ENCODE measurements at places on chromosomes 12 and 14.
A peak's percentile ranks its signal among the peaks of the same experiment; 100 is the strongest.

DNA sequence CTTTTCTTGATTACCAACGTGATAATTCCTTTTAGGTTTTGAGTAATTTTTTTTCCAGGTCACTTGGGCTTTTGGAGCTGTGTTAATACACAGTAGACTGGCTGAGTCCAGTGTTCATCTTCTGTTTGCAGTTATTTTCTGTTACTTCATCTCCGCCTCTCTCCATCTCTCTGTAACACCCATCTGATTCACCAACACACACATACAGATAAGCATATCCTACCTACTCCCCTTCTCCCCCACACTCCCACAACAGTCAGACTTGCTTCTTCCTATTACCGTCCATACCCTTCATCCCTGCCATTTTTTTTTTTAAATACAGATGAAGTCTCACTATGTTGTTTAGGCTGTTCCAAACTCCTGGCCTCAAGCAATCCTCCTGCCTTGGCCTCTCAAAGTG is 72.7 kb upstream of the MANSC4 start:
- no peak for DNase-seq

- DNase-seq = no peak
Measured at GRCh38 chr14:64680013-64680713, 24.1 kb upstream of the PLEKHG3 start.

DNA sequence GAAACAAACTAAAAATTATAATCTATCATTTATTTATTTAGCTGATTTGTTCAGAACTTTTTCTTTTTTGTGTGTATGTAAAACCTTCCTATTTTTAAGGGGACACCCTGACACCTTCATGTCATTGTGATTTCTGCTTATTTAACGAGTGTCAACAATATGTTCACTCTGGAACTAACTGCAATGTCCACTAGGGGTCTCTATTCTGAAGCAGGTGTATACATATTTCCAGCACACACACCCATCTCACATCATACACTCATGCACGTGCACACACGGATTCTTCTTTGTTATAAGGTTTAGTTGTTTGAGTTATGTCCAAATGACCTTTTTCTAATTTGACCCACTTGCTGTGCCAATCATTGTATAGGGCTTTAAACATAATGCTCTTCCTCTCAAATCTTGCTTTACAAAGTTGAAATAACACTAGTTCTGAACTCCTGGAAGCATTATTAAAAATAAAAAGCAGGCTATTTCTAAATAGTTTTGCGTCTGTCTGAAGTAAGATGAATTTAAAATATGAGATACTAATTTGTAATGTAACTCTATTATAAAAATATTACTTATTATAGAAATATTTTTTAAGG is 15.5 kb downstream of the E2F7 start:
- DNase-seq = peak; percentile 20

- no peak for DNase-seq
Measured at GRCh38 chr14:72736786-72737559, 156.9 kb downstream of the DPF3 start.

DNA sequence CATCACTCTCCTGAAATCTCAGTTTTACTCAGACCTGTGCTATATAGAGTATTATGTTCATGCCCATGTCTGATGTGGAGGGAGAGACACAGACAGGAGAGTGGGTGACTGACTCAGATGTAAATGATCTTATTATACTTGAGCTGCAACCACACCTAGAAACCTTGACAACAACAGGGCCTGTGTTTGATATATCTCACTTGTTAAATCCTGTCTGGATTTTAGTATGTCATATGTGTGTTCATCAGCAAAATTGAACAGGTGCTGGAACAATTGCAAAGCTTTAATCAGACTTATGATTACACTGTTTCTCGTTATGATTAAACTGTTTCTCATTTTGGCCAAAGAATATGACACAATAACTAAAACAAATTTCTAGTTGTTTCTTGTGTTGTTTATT is 37.7 kb downstream of the DIP2B start:
- DNase-seq = peak; percentile 62

GRCh38 chr12:99053616-99054362 is 408.7 kb downstream of the APAF1 start:
- no peak for DNase-seq

GRCh38 chr12:121190523-121191031 is 19.4 kb upstream of the P2RX4 start:
- no peak for DNase-seq

GRCh38 chr14:80754696-80755095 is 186.8 kb downstream of the CEP128 start:
- DNase-seq = no peak

DNA sequence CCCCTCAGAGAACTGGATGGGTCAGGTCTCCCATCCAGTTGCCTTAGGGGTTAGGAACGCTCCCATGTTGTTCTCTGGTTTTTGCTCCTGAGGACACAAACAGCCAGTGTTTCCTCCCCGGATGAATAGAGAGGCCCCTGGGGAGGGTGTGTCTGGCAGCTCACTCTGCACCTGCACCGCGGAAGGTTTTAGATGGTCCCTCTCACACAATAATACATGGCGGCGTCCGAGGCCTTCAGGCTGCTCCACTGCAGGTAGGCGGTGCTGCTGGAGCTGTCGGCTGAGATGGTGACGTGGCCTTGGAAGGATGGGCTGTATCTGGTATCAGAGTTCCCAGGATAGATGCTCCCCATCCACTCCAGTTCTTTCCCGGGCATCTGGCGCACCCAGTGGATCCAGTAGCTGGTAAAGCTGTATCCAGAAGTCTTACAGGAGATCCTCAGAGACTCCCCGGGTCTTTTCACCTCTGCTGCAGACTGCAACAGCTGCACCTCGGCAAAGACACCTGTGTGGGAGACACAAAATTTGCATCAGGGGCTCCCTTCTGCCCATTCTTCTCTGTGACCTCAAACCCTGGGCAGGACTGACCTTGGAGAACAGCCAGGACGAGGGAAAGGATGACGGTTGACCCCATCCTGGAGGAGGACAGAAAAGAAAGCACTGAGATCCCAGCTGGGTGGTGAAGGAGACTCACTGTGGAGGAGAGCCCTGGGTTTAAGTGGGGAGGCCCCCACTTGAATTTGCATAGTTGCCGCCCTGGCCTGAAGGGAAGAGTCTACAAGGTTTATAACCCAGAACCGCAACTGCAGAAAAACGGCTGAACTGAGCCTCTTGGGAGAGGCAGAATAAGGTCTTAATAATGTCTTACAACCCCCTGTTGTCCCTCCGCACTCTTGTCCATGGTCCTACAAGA is 1324.8 kb downstream of the TMEM121 start:
- no peak for DNase-seq

DNA sequence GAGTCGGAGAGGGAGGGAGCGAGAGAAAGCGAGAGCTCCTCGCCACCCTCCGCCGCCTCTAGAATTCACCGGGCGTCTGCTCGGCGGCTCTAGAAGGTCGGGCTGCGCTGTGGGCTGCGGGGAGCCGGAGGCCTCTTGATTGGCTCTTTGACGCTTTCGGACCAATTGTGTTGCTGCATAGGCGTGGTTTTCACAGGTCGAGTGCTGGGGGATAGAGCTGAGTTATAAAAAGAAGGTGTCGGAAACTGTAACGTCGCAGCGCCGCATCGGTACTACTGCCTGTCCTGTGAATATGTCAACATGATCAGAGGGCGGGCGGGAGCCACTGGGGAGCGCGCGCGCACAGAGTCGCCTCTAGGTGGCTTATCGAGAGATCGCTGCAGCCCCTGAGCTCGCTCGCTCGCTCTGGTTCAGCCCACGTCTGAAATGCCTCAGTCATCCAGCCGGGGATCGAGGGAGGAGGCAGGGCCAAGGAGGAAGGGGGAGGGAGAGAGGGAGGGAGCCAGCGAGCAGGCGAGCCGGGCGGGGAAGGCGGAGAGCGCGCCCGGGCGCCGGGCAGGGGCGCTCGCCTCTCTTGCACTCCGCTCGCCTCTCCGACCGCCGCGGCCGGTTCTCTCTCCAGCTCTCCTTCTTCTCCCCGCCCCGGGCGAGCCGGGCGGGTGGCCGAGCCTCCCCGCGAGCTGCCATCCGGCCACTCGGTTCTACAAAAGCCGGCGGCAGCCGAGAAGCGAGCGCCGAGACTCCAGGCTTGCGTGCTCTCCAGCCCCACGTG is at the start of gene TBX3:
TBX3 (minus strand) TSS at position 78 of the 772 bp plus-strand sequence. CDS start 975 bp downstream, outside the sequence.
- peak; percentile 45 for DNase-seq

Data from stimulated activated CD4-positive, alpha-beta T cell treated with anti-CD3 and anti-CD28 coated beads, Interleukin-4, amount 100 ng/mL, for 24 hours (primary cell).